NCI-H1105 (cell line): ENCODE measurements at places on chromosomes 1 and 21.

GRCh38 chr1:152086760-152087159 lies 2.1 kb downstream of the TCHHL1 start:
- DNase-seq: no peak

GRCh38 chr1:11898831-11899467 lies 27.3 kb downstream of the KIAA2013 start:
- no peak for DNase-seq

- no peak for DNase-seq
Measured at GRCh38 chr1:85360730-85361493, 84.5 kb upstream of the BCL10 start.

- DNase-seq: no peak
Measured at GRCh38 chr1:22953740-22954141, 18.9 kb downstream of the LACTBL1 start.

DNA sequence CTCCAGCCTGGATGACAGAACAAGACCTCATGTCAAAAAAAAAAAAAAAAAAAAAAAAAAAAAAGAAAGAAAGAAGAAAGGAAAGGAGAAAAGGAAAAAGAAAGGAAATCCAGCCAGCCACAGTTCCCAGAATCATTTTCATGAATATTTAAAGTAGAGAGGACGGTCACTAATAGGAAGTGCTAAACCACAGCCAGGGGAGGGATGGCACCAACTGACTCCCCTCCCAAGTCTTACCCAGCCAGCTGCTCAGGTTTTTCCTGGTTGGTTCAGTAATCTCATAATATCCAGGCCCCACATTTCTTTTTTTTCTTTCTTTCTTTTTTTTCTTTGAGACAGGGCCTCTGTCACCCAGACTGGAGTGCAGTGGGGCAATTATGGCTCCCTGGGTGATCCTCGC lies 63.9 kb upstream of the AK4 start:
- no peak for DNase-seq

DNA sequence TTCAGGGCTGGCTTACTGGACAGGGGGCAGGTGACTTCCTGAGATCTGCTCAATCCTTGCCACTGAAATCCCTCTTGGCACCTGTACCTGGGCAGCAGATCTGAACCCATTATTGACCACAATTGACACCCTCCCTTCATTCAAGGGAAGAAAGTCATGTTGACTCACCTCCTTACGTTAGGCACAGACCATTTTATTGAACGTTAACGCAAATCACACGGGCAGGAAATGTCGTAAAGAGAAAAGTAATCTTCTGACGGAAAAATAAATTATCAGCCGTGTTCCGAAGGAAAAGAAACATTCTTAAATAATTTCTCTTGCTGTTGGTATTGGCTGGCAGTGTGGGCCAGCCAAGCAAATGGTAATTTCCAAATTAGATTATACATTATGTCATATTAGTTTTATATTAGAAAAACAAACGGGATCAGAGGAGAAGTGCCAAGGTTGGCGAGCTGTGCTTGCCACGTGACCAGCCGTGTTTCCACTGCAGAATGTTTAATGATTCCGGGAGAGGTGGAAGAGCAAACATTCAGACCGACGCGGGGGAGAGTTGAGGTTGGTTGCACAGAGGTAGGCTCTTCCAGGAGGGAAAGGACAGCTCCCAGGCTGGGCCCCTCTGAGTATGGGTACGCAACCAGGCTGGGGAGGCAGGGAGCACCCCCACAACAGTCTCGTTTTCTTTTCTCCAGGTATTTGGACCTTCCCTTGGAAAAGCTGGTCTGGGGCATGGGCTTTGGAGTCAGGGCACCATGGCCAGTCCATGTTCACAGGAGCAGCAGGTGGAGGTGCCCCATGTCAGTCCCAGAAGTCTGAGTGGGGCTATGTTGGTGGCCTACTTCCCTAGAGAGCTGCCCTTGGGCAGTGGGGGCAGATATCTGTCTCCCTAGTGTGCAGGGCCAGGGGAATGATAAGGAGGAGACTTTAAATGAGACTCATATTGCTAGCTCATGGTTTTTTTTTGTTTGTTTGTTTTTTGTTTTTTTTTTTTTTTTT lies 121.1 kb downstream of the FOXD2 start:
- peak; percentile 47 for DNase-seq

GRCh38 chr1:115815694-115816093 lies 25.2 kb downstream of the NHLH2 start:
- no peak for DNase-seq

- DNase-seq: no peak
Measured at GRCh38 chr1:89605692-89606091, 27.2 kb upstream of the LRRC8C start.

DNA sequence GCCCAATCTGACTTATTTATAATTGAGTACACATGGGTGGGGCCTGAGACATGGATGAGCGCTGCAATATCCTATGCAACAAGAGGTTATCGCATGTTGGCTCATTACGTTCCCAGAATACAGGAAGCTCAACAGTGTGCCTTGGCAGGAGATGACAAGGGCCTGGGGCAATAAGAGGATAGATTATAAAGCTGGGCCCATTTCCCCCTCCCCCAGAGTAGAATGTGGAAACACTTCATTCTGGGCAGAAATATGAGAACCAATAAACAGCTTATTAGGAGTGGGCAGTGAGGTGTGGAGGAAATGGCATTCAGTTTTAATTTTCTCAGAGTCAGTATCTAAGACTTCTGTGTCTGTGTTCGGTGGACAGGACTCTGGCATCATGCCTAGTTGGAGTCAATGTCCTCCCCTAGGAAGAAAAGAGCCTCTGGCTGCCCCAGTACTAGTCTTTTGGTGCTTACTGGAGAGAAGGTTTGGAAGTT lies 92.8 kb downstream of the PIK3R3 start:
- peak; percentile 22 for DNase-seq

- no peak for DNase-seq
Measured at GRCh38 chr1:66261364-66261763, 272.6 kb upstream of the SGIP1 start.

DNA sequence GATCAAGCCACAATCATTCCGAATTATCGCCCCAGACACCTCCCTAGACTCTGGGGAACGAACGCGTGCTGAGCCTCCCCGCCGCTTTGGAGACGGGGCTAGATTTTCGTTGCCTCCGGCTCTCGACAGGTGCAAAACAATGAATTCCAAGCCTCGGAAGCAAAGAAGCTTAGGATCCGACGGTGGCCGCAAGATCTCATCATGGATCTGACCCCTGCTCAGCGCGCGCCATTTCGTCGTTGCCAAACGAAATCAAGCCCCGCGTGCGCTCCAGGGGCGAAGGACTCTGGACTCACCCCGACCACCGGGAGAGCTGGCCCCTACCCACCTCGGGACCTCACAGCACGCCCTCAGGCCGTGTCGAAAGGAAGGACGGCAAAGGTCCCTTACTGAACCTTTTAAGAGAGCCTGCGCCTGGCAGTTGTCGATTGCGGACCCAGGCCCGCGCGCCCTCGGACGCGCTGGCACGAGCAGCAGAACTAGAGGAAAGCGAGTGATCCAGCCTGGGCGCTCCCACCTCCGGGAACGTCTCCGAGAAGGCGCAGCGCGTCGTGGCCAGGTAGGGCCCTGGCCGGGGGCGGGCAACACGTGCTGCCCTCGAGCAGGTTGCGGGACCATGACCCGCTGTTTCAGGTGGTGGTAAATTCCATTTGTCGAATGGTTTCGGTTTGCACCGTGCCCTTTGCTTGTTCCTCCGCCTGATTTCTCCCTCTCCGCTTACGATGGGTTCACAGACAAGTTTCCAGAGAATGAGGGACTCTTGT lies 1.6 kb upstream of the RUNX3 start:
- DNase-seq: no peak
